ENCODE measurements at places on chromosomes 13 and 19.

GRCh38 chr13:49627831-49628652 is at the start of gene ARL11:
Gene ARL11, plus strand, starts transcription at chr13:49628507. Its CDS starts 1,941 bp downstream, at chr13:49630448.
- H3K36me3 ChIP-seq: no peaks in the 10 kb centered on the region
- H3K4me3 ChIP-seq: no peak within 1 kb of the TSS

DNA sequence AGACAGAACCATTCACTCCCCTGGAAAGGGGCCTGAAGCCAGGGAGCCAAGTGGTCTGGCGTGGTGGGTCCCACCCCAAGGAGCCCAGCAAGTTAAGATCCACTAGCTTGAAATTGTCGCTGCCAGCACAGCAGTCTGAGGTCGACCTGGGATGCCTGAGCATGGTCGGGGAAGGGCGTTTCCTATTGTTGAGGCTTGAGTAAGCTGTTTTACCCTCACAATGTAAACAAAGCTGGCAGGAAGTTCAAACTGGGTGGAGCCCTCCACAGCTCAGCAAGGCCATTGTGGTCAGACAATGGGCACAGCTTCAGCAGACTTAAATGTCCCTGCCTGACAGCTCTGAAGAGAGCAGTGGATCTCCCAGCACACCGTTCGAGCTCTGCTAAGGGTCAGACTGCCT is 195.6 kb upstream of the DACH1 start:
- H3K27me3 ChIP-seq: no peaks in the 10 kb centered on the region
- H3K4me1 ChIP-seq: no peaks in the 10 kb centered on the region
- no peaks in the 10 kb centered on the region for H3K36me3 ChIP-seq
- H3K4me3 ChIP-seq: no peak overlapping the region

- no peak overlapping the region for H3K4me3 ChIP-seq
- no peak overlapping the region for H3K27ac ChIP-seq
- H3K4me1 ChIP-seq: peaks cover 15% of the 10 kb centered on the region
- H3K27me3 ChIP-seq: no peaks in the 10 kb centered on the region
- H3K36me3 ChIP-seq: peaks cover 5% of the 10 kb centered on the region
- peak; percentile 79 for DNase-seq
Observed at GRCh38 chr19:11555246-11555645, 3.8 kb downstream of the ELOF1 start.

GRCh38 chr13:103203735-103204330 is 137.6 kb upstream of the SLC10A2 start:
- no peaks in the 10 kb centered on the region for H3K4me1 ChIP-seq
- H3K36me3 ChIP-seq: no peaks in the 10 kb centered on the region
- H3K27ac ChIP-seq: no peak overlapping the region

DNA sequence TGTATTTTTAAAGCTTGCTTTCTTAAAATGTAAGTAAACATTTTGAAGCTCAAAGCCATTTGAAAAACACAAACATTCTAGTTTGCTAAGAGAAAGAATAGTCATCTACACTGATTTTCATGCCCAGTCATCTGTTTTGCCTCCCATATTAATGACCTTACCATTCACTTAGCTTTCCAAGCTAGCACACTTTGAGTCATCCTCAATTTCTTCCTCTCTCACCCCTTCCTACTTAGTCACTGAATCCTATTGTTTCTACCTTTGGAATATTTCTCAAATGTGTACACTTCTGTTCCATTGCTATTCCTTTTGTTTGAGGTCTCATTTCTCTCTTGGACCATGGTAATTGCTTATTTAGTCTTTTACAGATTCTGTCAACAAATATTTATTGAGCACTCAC is 7.3 kb upstream of the HS6ST3 start:
- no peak for DNase-seq
- no peaks in the 10 kb centered on the region for H3K4me1 ChIP-seq
- no peaks in the 10 kb centered on the region for H3K36me3 ChIP-seq
- H3K27ac ChIP-seq: no peak overlapping the region

DNA sequence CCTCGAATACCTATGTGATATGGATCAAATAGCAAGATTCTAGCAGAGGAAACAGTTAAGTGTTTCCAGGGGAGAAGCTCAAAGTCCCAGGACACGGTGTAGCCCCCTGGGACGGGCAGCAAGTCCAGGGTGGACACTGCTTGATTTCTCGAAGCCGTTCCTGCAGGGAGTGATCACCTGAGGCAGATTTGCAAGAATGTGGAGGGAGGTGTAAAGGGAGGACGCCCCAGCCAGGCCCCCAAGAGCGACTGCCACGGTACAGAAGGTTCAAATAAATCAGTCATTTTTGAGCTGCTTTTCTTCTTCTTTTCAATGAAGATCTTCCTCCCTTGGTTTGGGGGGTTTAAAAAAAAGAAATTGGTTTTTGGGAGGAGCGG is 41.4 kb downstream of the KLF2 start:
- peak; percentile 23 for DNase-seq
- H3K4me1 ChIP-seq: no peaks in the 10 kb centered on the region
- no peak overlapping the region for H3K4me3 ChIP-seq
- H3K27ac ChIP-seq: no peak overlapping the region
- H3K36me3 ChIP-seq: no peaks in the 10 kb centered on the region

Measured in osteoblast (primary cell).